GM12891 (cell line): ENCODE measurements at places on chromosomes 13 and 19.

DNA sequence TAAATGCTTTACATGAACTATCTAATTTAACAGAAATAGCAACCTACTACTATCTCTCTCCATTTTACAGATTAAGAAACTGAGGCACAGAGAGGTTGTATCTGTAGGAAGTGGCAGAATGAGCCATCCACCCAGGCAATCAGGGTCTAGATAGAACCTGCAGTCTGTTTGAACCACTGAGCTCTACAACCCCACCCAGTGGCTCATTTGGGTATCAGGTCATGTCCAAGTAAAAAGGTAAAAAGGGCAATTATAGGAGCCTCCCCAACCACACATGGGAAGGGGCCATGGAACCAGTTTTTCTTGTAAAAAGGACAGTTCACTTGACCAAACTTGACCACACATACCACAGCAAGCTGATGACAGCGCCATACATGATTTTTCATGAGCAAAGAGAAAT, 92.9 kb upstream of the SGCG start:
- peak; percentile 28 for DNase-seq

DNA sequence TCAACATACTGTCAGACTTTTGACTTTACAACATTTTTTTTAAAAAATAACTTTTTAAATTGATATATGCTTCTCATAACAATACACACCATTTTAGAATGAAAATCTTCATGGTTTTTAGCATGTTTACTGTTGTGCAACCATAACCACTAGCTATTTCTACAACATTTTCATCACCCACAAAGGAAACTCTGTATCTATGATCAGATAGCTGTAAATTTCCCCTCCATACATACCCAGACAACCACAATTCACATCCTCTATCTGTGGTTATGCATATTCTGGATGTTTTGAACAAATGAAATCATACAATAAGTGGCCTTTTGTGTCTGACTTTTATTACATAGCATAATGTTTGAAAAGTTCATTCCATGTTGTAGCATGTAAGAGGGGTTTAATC, 1666.0 kb downstream of the EFNB2 start:
- no peak for DNase-seq

GRCh38 chr13:23766283-23766682, 122.9 kb downstream of the MIPEP start:
- no peak for DNase-seq

GRCh38 chr13:42532561-42533335, 41.2 kb upstream of the TNFSF11 start:
- DNase-seq = no peak

DNA sequence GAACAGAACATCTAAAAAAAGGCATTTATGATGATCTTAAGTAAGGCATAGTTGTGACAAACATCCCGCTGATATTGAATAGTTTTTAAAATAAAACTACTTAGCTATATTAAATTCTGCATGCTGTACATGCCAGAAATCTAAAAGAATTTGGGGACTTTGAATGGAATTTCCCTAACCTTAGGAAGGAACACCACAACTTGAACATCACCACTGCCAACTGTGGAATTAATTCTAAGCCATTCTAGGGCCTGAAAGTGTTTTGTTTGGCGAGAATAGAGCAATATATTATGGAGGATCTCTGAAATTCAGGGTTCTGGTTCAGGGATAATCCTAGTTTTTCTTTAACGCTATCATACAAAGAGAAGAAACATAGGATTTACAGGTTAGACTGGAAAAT, 17.8 kb upstream of the LATS2 start:
- no peak for DNase-seq

DNA sequence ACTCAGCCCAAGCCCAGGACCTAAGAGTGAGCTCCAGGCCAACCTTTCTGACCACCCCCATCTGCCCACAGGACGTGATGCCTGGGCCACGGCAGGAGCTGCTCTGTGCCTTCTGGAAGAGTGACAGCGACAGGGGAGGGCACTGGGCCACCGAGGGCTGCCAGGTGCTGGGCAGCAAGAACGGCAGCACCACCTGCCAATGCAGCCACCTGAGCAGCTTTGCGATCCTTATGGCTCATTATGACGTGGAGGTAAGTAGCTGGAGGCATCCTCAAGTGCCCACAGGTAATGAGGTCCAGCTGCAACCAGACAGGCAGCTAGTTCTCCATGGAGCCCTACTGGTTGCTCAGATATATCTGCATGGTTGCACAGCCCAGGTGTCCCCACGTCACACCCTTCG, 14.8 kb downstream of the DDX39A start:
- no peak for DNase-seq

GRCh38 chr19:16637535-16637934, 9.5 kb upstream of the MED26 start:
- DNase-seq = no peak

DNA sequence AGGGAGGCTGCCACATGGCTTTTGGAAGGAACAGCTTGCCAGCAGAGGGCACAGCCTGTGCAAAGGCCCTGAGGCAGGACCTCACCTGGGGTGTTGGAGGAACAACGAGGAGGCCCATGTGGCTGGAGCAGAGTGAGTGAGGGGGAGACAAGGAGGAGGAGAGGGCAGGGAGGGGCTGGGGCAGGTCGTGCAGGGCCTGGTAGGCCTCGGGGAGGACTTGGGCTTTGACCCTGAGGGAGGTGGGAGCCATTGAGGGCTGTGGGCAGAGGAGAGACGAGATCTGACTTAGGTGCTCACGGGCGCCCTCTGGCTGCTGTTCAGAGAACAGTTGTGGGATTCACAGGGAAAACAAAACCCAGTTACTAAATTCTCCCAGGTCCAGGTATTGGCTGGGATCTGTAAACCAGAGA, 25.2 kb downstream of the ZNRF4 start:
- DNase-seq = no peak

DNA sequence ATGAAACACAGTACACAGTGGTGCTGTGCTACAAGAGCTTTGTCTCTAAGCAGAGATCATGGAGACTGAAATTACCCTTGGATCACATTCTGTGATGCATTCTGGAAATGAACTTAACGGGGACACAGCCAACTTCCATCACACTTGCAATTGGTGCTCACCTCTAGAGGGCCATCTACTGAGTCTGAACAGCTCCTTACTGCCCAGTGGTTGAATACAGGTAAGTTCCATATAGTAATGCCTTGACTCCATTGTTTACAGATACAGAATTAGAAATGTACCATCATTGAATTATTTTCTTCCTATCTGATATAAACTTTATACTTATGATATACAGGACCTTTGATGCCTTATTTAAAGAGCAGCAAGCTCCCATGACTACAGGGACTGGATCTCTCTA, 686.4 kb downstream of the PCDH9 start:
- no peak for DNase-seq

GRCh38 chr13:20993661-20994440, 67.5 kb downstream of the LATS2 start:
- DNase-seq = no peak

DNA sequence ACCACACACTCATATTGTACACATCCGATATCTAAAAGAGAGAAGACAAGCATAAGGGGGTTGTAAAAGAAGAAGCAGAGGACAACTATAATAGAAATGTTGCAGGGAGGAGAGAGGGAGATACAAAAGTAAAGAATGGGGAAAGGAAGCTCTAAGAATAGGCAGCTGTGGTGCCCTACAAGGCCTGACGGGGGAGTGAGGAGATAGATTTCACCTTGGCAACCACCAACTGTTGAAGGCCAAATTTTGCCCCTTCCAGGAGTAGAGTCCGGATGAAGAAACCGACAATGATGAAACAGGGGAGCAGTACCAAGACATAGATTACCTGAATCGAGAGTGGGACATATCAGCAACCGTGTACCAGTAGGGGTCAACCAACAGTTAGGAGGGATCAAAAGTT, 15.9 kb downstream of the SLC6A16 start:
- DNase-seq = no peak

GRCh38 chr19:33553530-33554310, 32.1 kb upstream of the PEPD start:
- DNase-seq = no peak

DNA sequence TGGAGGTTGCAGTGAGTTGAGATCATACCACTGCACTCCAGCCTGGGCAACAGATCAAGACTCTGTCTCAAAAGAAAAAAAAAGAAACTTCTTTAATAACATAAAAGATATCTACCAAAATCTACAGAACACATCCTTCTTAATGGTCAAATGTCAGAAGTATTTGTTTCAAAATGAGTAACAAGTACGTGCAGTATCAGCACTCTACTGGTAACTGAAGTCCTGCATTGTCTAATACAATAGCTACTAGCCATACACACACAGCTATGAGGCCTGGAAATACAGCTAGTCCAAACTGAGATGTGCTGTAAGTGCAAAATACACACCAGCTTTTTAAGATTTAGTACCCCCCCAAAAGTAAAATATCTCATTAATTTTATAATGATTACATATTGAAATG, 88.1 kb downstream of the TSC22D1 start:
- DNase-seq = no peak

GRCh38 chr19:13978351-13979243, 26.3 kb downstream of the DCAF15 start:
- DNase-seq = no peak

DNA sequence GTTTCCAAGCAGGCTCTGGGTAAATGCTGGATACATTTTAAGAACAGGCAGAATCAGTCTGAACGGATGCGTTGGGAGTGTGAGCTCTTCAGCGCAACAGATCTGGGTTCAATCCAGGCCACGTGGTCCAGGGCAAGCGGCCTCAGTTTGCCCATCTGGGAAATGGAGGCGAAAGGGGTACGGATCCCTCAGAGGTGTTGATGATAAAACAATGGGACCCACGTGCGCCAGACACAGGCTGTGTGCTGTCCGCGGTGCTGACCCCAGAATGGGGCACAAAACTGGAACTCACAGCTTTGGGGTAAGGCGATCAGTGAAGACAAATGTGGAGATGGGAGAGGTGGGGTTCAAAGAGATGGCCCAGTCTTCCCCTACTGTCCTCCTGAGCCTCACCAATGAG, 13.1 kb upstream of the PDE4C start:
- no peak for DNase-seq

- DNase-seq = no peak
Measured at GRCh38 chr13:42967660-42968059, 24.4 kb downstream of the EPSTI1 start.

GRCh38 chr19:34067861-34068271, 104.4 kb upstream of the LSM14A start:
- no peak for DNase-seq

- no peak for DNase-seq
Measured at GRCh38 chr13:50069261-50069660, 54.0 kb downstream of the KCNRG start.

DNA sequence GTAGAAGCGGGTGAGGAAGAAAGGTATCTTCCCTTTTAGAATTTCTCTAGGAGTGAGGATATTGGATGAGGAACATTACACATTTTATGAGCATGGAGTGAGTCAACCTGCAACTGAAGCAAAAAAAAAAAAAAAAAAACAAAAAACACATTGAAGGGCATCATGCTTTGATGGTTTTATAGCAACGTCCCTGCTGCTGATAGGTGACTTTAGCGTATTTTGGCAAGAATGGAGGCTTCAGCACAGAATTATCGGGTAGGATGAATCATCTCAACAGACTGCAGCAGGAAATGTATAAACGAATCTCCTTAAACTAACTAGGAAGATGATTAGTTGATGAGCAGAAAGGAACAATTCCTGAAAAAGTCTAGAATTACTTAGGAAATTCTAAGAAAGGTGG, 1359.6 kb upstream of the ATXN8OS start:
- DNase-seq = no peak

DNA sequence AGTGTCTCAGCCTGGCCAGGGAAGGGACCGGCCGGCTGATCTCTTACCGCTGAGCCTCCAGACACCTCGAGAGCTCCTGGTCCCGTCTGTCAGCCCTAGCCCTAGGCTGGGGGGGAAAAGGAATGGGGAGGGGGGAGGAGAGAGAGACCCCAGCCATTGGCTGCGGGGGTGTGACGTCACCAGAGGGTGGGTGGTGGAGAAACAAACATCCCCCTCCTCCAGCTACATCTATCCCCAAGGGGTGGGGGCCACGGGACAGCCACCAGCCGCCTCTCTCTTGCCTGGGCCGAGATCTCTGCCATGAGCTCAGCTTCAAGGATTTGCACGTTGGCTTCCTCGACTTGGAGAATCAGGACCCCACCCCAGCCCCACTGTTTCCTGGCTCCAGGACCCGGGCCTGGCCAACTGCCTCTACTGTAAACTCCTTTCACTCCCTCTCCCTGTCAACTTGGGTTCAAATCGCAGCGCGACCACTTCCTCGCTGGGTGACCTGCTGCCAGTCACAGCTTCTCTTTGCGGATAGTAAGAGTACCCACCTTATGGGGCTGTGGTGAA, at the start of gene PRX:
Gene PRX, minus strand, starts transcription at position 88 of the 555 bp plus-strand sequence. CDS start 5,446 bp downstream, outside the sequence.
- no peak for DNase-seq

DNA sequence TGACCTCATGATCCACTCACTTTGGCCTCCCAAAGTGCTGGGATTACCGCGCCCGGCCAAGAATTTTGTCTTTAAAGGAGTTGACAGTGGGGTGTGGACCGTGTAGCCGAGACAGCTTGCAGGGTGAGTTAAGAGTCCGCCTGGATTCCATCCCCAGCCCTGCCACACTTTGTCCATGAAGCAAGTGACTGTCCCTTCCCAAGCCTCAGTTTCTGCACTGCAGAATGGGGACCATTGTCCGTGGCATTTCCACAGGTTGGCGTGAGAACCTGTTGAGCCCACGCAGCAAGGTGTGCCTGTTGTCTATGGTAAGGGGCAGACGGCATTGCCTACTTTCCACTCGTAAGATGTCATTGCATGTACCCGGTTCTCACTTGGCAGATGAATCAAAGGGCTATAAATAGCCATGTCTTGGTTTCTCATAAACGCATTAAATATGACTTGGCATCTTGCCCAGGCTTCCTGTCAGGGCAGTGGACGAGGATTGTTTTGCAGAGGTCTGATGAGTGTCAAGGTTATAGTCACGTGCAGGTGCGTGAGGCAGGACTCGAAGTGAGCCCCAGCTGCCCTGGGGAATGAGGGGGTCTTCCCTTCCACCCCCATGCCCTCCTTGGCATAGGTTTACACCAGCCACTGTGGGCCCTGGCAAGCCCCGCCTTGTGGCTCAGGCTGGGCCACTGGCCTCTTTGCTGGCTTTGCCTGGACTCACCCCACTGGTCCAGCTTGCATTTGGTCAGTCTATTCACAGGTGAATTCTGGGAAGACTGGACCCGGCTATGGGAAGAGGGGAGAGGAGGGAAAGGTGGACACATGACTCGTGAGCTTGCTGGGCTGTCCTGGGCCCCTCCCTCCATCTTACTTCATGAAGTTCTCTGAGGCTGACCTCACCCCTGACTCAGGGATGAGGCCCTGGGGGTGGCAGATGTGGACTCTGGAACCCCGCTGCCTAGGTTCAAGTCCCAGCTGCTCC, 14.6 kb downstream of the FAM187B start:
- no peak for DNase-seq

GRCh38 chr19:10858204-10858828, 10.1 kb downstream of the C19orf38 start:
- DNase-seq = no peak

- DNase-seq = no peak
Measured at GRCh38 chr13:111548301-111548700, 227.9 kb downstream of the TEX29 start.

DNA sequence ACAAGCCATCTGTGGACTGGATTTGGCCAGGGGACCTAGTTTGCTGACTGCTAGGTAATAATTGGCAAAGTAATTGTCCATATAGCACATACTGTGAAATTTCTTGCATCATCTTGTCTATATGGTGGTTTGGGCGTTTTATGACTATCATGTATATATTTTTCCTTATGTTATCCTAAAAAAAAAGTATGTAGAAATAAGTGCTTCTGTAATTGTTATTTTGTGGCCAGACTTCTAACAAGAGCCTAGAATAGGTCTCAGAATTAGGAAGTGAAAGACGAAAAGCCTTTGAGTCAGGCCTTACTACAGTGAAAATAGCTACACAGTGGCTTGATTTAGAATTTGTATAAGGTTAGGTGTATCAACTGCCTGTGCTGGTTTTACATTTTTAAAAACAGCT, 4.2 kb downstream of the FNDC3A start:
- DNase-seq = peak; percentile 14
